Dermis microvascular lymphatic vessel endothelial cell (primary cell): ENCODE measurements at places on chromosomes 7 and 10. TPM values are rescaled to one million over a fixed set of nuclear protein-coding genes. Genes with fewer than 3 reads are reported as not detected.

- DNase-seq, result no peak
These were observed 48.6 kb downstream of the ARHGAP21 start for GRCh38 chr10:24674892-24675632.

GRCh38 chr10:6348096-6348874 lies 145.6 kb downstream of the PFKFB3 start:
- DNase-seq, result no peak

GRCh38 chr10:96626795-96627194 lies 40.0 kb upstream of the TM9SF3 start:
- DNase-seq, result no peak

MSS51 gene
- 0.39 and 0.63 TPM in 2 replicates for total RNA-seq

DNA sequence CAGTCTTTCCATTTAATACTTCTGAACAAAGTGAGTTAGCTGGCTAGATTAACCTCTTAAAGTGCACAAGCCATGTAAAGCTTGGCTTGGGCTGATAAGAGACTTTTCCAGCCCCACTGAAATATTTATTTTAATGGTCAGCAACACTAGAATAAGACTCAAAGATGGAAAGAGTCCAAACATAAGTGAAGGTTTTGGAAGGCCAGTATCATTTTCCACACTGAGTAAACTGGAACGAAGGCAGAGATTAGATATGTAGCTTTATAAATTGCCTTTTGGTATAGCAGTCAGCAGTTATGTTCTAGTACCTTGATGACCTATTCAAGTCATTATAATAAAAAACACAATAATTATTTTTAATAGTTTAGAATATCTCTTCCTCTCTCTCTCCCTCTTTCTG lies 102.2 kb downstream of the HDAC9 start:
- no peak for DNase-seq

GRCh38 chr10:132002004-132002403 lies 20.3 kb upstream of the BNIP3 start:
- no peak for DNase-seq

MET gene
- 36.8 and 43.0 TPM in 2 replicates for total RNA-seq

CRYGN gene
- total RNA-seq, result not detected in 2 replicates

DNA sequence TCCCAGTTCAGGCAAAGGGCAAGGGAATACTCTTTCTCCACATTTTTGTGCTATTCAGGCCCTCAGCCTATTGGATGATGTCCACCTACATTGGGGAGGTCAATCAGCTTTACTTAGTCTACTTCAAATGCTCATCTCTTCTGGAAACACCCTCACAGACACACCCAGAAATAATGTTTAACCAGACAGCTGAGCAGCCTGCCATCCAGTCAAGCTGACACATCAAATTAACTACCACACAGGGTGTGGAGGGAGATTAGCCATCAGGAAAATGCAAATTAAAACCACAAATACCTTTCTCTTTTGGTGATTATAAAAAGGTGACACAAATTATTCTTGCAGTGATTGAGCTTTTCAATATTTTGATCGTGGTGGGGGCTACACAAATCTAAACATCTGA lies 74.7 kb upstream of the FZD8 start:
- DNase-seq, result no peak

DNA sequence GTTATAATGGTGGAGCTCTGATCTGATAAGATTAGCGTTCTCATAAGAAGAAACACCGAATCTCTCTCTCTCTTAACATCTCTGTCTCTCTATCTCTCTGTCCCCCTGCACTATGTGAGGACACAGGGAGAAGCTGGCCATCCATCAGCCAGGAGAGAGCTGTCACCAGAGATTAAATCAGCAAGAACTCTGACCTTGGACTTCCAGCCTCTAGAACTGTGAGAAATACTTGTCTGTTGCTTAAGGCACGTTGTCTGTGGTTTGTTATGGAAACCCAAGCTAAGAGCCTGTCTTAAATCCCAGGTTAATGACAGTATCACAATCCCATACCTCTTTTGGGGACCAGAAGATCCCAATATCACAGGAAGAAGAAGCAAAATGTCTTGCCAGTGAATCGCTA lies 132.0 kb upstream of the AKR1E2 start:
- no peak for DNase-seq

- DNase-seq, result no peak
These were observed 732.7 kb upstream of the AUTS2 start for GRCh38 chr7:68865351-68866199.

PRLHR gene
- not detected in 2 replicates for total RNA-seq

GRCh38 chr7:92992483-92992882 lies 125.3 kb downstream of the SAMD9 start:
- no peak for DNase-seq

DNA sequence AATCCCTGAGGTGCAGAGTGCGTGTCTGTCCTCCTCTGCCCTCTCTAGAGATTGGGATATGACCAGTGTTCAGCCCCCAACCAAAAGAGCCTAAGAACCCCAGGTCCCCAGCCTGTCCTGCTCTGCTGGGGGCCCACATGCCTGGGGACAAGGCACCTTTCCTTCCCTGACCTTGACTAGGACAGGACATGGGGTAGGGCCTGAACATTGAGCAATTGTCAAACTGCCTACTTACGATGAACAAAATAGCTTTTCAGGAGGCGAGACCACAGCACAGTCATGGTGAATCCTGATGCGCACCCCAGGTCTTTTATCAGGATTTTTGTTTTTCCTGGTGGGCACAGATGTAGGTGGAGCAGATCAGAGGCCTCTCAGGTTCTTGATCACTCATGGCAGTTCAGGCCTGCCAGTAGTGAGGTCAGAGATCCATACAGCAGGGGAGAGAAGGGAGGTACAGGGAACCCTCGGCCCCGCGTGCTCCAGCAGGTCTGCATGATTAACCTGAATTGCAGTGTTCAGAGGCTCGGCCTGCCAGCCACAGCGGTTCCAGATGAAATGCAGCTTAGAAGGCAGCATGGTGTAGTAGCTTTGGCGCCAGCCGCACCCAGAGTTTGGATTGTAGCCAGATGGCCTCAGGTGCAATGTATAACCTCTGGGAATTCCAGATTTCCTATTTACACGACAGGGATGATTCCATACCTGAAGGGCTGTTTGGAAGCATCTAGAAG lies 191.3 kb downstream of the CUX1 start:
- DNase-seq, result no peak

PNLIPRP3 gene
- under 0.01 TPM in 1 of 2 replicates, not detected in the other for total RNA-seq

UNCX gene
- not detected in 2 replicates for total RNA-seq

GRCh38 chr7:23971031-23971430 lies 261.0 kb downstream of the STK31 start:
- DNase-seq, result no peak

GRCh38 chr10:75836064-75836463 lies 404.6 kb downstream of the LRMDA start:
- DNase-seq, result no peak

SLC13A1 gene
- not detected in 2 replicates for total RNA-seq
